ENCODE measurements at places on chromosomes 1 and 21.

DNA sequence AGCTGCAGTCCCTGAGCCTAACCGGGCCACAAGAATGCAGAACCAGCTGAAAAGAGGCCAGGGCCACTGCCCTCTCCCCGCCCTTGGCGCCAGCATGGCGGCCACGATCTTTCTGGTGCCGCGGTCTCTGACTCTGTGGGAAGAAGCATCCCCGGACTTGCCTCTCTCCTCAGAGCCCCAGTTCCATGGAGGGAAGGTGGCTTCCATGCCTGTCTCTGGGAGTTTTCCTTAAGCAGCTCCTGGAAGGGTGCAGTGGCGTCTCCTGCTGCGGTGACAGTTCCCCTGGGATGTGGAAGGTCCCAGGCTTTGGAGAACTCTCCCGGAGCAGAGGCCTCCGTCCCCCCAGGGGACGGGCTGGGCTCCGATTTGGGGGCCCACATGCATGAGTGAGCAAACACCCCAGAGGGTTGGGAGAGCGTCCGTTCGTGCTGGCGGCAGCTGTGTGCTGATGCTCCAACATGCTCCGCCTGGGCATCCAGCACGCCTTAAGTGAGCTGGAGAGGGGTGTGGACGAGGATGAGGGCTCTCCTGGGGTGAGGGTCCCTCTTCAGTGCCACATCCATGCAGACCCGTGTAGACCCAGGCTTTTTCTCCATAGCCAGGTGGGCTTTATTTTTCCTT, 109.8 kb upstream of the COL6A1 start:
- no peak for DNase-seq

DNA sequence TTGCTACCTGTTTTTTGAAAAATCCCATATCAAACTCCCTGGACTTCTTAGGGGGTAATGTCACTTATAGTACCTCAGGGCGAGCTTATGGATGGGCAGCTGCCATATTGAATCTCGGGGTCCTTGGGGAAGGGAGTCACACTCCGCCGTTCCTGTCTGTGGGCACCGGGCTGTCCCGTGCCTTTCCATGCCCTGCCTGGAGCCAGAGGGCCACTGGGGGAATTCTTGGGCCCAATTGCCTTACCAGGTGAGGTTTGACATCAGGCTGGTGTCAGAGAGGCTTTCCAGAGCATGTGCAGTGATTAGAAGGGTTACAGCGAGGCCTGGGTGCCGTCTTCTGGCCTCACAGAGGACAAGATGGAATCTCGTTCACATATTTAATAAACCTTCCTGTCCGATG, 28.8 kb downstream of the QSOX1 start:
- no peak for DNase-seq

DNA sequence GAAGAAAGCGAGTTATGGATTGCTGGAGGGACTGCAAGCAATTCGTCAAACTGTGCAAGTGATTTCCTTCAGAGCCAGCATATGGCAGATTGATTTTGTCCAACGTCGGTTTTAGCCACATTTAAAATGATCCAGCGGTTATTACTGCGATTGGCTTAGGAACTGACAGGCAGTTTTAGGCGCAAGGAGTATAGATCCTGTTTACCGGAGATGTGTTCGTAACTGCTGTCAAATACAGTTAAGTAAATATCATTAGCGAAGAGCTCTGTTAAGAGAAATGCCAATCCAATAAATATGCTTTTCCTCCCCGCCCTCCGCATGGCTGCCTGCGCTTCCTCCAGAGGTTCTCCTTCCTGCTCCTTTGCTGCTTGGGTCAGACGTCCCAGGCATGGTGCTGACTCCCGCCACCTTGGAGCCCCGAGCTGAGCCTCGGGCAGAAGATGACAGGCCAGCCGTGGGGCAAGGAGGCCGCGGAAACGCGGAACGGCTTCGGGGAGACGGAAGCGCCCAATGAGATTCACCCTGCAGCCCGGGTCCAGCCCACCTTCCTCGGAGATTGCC, 9.4 kb upstream of the BARHL2 start:
- no peak for DNase-seq

GRCh38 chr1:24919791-24920532, 10.1 kb downstream of the RUNX3 start:
- DNase-seq: peak; percentile 33

- DNase-seq: no peak
Measured at GRCh38 chr1:205959789-205960188, 16.5 kb upstream of the SLC26A9 start.

GRCh38 chr1:200442023-200442422, 32.2 kb upstream of the ZNF281 start:
- DNase-seq: no peak

GRCh38 chr1:8862528-8862927, 16.0 kb downstream of the ENO1 start:
- no peak for DNase-seq

- no peak for DNase-seq
Measured at GRCh38 chr1:112793631-112794565, 78.8 kb upstream of the PPM1J start.

DNA sequence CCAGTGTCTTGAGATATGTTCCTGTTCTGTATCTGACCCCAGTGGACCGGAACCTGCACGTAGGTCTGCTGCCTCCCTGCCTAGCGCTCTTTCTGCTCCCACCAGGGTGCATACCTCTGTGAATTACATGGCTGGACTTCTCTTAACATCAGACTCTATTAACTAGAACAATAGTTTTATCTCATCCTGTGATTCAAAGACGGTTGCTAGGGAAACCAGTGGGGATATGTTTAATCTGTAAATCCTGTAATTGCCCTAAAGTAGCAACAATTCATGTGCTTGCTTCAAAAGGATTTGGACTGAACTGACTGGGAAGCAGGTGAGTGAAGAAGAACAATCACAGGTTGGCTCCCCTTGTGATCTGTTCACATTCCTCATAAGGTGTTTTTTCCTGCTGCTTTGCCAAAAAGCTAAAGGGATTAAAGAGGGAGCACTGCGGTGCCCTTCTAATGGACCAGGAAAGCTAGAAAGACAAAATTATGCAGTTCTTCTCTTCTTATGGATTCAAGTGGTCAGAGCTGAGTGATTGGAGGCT, 52.7 kb upstream of the DIRAS3 start:
- DNase-seq: no peak

- DNase-seq: no peak
Measured at GRCh38 chr1:88873737-88874349, 17.5 kb downstream of the GTF2B start.
